NCI-H1436 treated with DMSO at 0.1 percent for 48 hours (cell line): ENCODE measurements at places on chromosomes 11 and 22.

- no peak for DNase-seq
Measured at GRCh38 chr22:30046716-30047363, 33.4 kb upstream of the HORMAD2 start.

DNA sequence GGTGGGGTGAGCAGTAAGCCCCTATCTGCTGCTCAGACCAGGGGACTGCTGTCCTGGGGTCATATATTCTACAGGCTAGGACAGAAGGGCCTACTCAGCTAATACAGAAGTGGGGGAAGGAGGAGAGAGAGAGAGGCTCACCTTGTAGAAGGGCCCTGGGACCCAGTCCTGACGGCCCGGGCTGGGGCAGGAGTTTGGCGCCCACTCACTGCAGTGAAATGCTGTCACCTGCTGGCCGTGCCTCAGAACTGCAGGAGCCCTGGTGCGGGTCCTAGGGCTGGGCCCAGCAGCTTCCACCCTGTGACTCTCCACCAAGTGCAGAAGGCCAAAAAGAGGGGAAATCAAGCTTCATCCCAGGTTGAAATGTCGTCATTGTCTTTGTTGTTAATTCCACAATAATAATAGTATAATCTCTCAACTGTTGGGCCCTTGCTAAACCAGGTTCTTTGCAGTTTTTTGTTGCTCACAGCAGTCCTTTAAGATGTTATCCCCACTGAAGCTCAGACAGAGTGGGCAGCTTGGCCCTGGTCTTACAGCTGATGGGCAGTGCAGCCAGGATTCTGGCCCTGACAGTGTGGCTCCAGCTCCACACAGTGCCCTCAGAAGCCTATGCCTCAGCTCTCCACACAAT, 29.6 kb downstream of the TRIM29 start:
- no peak for DNase-seq

DNA sequence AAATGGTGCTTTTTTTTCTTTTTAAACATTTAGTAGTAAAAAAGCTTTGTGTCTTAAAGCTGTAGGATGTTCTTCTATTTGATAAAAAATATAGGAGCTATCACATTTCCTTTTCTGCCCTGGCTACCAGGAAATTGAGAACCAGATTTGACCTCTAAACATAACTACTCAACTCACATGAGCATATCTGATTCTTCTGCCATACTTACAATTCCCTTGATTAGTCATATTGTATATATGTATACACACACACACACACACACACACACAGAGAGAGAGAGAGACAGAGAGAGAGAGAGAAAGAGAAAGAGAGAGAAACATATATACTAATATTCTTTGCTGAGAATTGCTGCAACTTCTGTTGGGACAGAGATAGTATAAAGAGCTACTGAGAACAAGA, 23.0 kb upstream of the GDPD4 start:
- DNase-seq = no peak

DNA sequence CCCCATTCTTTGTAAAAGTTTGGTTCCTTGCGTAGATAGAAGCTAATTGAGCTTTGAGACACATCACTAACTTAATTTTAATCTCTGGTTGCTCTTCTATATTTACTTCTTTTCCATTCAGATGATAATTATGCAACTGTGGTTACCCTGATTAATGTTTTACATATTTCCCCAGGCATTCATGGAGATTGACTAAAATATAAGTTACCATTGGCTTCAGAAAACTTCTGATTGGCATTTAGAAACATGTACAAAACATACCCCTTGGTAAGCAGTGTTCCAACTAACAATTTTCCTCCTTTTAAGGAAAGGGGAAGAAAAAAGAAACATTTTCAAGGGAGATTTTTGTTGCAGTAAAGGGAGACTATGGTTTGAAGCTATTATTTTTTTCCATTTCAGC, 43.9 kb downstream of the FAT3 start:
- no peak for DNase-seq

GRCh38 chr11:115806056-115806455, 301.8 kb upstream of the CADM1 start:
- DNase-seq = no peak

GRCh38 chr11:73259406-73260126, 12.6 kb upstream of the P2RY6 start:
- DNase-seq = no peak

GRCh38 chr11:62885137-62885750, 4.5 kb downstream of the SLC3A2 start:
- no peak for DNase-seq

- no peak for DNase-seq
Measured at GRCh38 chr11:107702723-107703122, 9.1 kb downstream of the SLN start.
